AG09309 (cell line): ENCODE measurements at places on chromosomes 2 and 18.
A peak's percentile ranks its signal among the peaks of the same experiment; 100 is the strongest.

GRCh38 chr18:75863696-75864095 is 436.2 kb upstream of the SMIM21 start:
- DNase-seq, result no peak

DNA sequence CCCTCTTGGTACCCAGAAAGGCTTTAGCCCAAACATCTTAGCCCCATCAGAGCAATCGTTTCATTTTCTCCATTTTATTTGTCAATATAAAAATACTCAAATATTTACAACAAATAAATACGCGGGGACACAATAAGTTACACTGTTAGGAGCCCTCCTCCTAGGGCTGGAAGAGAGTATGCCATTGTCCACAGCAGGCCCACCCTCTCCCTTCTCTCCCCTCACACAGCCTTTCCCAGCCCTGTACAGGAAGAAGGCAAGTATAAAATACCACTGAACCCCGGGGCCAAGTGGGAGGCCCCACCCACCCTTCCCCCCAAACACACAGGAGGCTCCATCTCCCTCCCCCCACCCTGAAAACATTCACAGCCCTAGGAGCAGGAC is 1.9 kb upstream of the ANKRD39 start:
- DNase-seq, result no peak

DNA sequence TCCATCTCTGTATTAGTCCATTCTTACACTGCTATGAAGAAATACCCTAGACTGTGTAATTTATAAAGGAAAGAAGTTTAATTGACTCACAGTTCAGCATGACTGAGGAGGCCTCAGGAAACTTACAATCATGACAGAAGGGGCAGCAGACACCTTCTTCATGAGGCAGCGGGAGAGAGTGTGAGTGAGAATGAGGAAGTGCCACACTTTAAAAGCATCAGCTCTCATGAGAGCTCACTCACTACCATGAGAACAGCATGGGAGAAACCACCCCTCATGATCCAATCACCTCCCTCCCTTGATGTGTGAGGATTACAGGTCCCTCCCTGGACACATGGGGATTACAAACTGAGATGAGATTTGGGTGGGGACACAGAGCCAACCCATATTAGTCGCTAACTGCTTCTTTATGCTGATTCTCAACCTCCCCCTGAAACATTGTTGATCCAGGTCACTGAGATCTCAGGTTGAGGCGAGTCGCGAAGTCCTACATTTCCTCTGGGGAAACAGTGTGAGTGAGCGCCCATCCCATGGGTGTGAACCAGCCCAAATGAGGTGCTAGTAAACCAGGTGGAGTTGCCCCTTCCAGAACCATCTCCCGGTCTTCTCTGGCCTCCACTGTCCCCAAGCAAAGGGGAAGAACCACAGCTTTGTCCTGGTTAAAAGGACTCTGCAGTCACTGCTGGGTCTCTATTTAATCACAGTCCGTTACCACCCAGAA is 123.8 kb downstream of the CAPN13 start:
- DNase-seq, result no peak

- DNase-seq, result no peak
Observed at GRCh38 chr18:10590412-10590811, 64.6 kb downstream of the NAPG start.

- no peak for DNase-seq
Observed at GRCh38 chr18:69172046-69172445, 228.6 kb upstream of the DOK6 start.

DNA sequence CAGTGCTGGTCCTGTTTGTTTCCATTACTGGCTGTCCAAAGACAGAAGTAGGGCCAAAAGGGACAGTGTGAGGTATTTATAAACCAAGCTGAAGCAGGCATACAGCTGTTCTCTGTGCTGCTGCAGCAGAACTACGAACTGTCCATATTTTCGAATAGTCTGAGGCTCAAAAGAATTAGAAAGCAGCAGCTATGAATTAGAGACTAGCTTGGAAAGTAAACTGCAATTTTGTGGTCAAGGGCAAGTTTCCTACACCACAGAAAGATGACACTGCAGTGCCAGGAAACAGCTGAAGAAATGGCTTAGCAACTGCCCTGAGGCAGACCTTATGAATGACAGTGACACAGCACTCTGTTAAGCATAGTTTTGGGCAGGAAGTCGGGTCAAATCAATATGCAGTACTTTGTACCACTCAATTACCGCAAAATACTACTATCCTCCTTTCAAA is 125.3 kb downstream of the TMEM131 start:
- peak; percentile 90 for DNase-seq

DNA sequence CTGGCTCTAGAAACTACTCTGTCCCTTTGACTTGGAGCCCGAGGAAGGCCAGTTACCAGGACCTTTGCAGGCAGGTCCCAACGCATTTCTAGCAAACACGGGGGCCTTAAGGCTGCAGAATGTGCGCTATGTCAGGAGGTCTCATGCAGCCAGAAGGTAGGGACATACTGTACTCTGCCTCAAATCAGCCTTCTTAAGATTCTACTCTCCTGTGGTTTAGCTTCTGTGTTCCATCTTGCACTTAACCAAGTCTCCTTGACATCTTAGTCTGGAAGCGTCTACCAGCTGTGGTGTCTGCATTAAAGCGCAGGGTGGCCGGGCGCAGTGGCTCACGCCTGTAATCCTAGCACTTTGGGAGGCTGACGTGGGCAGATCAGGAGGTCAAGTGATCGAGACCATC is 65.5 kb downstream of the STEAP3 start:
- DNase-seq, result no peak

- no peak for DNase-seq
Observed at GRCh38 chr18:31876707-31877106, 66.2 kb downstream of the TRAPPC8 start.

- no peak for DNase-seq
Observed at GRCh38 chr2:210028178-210028577, 25.7 kb downstream of the RPE start.

DNA sequence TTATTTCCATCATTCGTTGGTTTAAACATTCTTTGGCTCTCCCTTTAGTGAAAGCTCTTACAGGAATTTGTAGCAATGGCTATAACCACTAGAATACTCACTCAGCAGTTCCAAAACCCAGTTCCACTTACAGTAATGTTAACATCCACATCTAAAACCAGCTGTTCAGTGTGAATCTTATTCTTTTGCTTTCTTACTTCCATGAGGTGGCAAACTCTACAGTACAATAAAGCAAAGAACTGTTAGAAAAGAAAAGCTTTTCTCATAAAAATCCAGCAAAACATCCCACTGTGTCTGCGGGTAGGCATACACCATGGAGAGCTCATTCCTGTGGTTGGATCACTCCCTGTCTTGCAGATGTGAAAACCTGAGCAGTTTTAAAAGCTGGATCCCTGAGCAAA is 147.1 kb downstream of the ARHGAP28 start:
- peak; percentile 44 for DNase-seq

DNA sequence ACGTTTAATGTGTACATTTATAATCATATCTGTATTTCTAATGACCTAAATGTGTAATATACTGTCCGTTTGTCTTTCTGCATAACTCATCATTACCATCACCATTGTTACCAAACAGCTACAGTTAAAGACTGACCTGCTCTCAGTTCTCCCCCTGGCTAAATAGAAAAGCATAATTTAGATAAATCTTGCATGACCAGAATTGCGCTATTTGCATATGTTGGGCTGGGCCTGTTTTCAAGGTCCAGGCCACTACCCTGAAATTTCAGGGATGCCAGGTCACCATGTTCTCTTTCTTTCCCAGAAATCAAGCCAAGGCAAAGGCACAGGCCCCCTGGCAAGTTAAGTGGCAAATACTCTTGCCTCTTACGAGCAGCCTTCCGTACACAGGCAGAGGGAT is 78.4 kb downstream of the MARCHF4 start:
- DNase-seq, result no peak

DNA sequence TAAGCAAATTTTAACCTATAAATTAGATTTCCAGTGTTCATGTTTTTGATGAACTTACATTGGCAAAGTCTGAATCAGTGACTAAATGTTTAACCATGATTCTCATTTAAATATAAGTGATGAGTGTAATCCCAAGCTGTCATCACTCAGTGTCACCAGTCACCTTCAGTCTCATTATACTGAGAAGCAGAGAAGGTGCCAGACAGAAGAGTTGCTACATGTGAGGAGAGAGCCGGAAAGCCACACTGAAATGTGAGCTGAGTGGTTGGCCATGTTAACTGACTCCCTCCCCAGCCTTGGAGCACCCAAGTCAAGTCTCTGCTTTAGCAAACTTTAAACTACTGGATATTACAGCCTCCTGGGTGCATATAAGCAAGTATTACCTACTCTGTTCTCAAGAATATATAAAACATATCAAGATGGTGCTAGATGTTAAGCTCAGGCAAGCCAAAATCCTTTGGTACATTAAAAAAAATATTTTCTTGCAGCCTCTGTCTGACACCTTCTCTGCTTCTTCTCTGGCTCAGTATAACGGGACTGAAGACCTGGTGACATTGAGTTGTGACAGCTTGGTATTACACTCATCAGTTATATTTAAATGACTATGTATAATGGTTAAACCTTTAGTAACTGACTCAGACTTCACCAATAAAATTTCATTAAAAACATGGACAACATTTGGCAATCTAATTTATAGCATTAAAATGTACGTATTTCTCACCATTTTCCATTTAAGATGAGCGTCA is 75.8 kb upstream of the MAP3K20 start:
- no peak for DNase-seq

DNA sequence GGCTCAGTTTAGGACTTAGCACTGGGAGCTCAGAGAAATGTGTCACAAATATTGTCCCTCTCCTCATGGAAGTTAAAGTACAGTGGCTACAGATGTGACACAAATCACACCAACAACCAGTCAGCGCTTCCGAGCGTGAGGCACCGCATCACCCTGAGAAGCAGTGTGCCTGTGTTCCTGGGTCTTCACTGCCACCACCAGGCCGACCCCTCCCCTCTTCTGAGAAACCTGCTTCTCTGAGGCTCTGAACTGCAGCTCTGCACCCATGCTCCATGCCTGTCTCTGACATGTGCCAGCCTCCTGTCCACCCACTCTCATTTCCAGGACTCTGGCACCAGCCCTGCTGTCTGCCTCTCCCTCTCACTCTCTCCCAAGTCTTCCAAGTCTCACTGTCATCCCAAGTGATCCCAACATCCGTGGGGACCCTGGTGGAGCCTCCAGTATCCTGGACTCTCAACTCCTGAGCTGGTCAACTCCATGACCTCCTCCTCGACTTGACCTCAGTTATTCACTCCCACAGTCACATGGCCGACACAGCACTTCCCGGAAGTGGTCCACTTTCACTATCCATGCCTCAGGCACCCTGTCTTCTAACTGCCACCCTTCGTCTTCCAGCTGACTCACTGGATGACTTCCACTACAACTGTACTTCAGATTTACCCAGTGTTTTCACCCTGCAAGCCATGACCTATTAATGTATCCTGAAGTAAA is 73.5 kb downstream of the FBXO15 start:
- no peak for DNase-seq

DNA sequence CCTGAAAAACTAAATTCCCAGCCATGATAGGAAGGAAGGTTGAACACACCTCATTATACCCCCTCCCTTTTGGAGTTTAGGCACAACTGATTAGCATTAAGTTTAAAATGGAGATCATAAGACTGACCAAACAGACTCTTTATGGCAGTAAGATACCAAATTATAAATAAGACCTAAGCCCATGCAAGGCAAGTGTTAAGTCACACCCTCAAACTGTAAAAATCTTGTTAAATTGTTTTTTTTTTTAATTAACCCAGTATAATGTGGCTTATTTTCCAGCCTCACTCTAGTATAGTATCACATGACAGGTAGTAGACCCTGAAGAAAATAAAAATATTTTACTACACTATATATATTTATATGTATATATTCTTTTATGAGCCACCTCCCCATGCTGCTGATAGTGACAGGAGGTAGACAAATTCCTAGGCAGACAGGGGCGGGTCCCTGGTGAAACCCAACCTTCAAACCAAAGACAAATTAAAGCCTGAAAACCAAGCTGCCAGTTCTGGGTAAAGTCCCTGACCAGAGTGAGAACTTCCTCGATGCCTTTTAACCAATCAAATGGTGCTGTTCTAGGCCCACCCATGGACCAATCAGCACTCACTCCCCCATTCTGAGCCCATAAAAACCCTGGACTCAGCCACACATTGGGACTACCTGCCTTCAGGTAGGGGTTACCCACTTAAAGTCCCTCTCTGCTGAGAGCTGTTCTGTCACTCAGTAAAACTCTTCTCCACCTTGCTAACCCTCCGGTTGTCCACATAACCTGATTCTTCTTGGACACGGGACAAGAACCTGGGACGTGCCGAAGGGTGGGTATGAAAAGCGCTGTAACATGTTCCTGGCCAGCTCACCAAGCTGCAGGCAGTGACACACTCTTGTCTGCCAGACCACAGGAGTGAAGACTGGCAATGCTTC is 123.9 kb upstream of the B3GNT2 start:
- no peak for DNase-seq

GRCh38 chr2:1556776-1557466 is 143.7 kb downstream of the TPO start:
- DNase-seq, result no peak

DNA sequence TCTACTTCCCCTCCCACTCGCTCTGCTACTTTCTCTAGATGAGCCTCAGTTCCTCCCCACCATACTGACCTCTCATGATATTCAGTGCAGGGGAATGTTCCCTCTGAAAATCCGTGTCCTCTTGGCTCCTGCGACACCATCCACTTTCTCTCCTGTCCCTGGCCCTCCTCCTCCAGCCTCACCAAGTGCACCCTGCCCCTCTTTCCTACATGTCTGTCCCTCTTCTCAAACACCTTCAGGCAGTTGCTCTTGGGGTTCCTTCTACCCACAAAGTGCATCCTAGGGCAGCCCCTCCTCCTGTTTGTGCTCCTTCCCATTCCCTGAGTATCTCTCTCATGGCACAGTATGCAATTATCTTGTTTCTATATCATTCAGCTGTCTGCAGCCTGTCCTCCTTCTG is 246.4 kb upstream of the RAB6C start:
- no peak for DNase-seq

- no peak for DNase-seq
Observed at GRCh38 chr18:36349552-36349951, 52.0 kb downstream of the FHOD3 start.

DNA sequence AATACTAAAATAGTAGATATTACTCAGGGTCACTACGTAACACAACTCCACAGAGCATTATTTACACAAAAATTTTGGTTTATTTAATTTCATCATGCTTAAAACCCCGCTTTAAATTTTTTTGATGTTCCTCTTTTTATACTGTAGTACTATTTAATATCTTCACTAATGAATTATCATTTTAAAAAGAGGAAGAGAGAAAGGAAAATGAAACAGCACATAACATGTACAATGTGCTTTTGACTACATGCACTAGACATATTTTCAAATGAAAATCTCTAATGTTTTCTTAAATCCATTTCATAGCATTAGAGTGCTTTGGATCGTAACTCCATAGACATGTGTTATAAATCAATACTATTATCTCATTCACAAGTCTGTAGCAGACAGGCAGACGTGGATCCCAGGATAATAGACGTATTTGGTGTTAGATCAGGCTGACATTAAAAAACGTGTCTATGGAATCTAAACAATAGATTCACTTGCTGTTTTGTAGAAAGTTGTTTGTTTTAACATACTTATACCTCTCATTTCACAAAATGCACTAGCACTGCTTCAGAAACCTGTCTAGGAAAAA is 897.0 kb downstream of the CPS1 start:
- DNase-seq, result no peak

GRCh38 chr18:78123926-78124797 is 855.5 kb upstream of the SALL3 start:
- no peak for DNase-seq
